T-helper 2 cell (primary cell): ENCODE measurements at places on chromosomes 12 and 14.

DNA sequence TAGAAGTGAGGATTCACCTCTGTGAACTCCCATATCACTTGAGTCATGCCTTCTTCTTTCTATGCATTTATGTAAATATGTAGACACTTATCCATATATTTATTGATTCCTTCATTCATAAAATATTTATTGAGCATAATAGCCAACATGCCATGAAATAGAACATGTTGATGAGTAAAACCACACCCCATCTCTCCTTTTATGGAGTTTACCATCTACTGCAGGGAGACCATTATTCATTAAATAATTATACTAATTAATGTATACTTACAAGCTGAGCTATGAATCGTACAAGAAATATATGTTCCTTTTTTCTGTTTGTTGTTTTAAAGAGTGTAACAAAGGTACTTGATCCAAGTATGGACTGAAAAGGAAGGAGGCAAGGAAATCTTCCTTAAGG is 17.4 kb upstream of the IGF1 start:
- no peak for DNase-seq

GRCh38 chr12:21296751-21297406 is 37.8 kb downstream of the SLCO1A2 start:
- no peak for DNase-seq

DNA sequence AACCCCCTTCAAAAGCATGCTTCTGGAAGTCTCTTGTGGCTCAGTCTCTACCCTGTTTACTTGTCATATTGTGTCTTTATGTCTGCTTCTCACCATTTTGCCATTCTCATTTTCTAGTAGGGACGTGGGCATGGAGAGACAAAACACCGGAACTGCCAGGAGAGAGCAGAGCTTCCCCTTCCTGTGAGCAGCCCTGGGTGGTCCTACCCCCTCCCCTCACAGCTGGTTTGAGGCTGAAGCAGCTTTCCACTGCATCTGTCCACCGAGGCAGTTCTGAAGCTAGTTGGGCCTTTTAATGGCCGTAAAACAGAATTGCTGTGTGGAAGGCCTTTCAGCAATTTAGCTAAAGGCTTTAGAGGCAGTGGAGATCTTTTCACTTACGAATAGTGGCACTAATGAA is 77.0 kb downstream of the PELI2 start:
- no peak for DNase-seq

GRCh38 chr12:12716151-12716792 is 896 bp upstream of the CDKN1B start:
- peak; percentile 56 for DNase-seq

- no peak for DNase-seq
Measured at GRCh38 chr12:132284071-132284826, 45.1 kb downstream of the GALNT9 start.

DNA sequence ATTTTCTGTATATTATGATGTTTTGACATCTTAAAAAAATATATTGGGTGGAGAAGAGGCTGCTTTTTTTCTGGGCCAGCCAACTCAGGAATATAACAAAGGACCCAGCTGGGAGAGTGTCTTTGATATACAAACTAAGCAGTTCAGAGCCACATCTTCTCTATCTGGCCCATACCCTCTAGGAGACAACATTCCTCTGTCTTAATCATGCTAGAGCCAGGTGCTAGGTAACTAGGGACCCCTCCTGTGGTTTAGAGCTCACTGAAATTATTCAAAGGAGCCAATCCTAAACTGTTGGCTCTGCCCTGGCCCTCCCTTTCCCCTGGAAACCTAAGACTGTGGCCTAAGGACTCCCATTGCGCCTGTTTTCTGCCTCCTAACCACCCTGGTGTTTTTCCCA is 193.1 kb upstream of the DIO2 start:
- DNase-seq, result no peak

- DNase-seq, result no peak
Measured at GRCh38 chr12:25830456-25830855, 128.0 kb upstream of the RASSF8 start.

DNA sequence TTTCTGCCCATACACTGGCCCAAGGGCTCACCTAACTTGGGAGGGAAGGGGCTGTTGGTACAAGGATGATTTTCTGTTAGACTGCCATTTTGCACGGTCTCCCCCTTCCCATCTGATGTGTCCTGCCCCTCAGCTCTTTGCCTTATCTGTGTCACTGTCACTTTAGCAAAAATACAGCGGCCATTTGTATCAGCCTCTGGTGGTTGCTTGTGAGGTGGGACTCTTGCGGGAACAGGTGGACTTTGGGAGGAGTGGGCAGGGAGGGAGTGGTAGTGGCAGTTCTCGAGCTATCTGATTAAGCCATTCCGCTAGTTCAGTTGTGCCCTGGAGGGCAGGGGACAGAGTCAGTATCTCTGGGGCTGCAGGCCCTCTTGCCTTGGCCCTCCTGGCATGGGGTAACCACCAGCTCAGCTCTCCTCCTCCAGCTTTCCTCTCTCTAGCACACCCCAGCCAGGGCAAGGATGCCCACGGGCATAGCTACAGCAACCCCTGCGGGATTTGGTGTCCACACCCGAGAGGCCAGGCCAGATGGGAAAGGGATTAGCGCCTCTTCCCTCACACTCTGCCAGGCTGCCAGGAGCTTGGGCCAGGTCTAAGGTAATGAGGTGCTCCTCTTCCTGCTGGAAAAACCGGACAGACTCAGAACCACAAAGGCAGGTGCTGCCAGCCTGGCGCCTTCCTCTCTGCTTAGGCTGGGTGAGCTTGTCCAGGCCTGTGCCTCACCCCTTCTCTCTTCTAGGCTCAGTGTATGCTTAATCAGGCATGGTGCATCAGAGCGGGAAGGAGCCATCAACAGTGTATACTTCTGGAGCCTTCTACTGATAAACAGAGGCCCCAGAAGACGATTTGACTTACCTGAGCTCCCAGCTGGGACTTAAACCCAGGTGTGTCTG is 8.7 kb downstream of the SLC48A1 start:
- no peak for DNase-seq

DNA sequence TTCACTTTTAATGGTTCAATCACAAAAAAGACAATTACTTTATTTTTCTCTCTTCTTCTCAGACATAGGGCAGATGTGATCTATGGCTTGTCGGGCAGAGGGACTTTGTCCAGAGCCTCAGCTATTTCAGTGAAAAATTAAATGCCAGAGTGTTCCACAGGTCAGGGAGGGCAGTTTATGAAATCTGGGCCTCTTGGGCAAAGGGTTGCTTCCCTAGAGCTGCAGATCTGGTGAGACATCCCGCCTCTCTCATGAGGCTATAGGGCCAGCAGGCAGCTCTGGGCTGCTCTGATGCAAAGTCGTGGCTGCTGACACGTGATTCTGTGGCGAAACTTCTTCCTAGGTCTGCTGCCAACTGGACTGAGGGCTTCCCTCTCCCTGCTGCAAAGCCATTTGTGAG is 6.0 kb downstream of the CLMN start:
- no peak for DNase-seq

- DNase-seq, result peak; percentile 80
Measured at GRCh38 chr14:24634158-24634557, at the start of gene GZMB. GZMB (minus strand) TSS chr14:24634190; CDS start chr14:24634160, 30 bp downstream.

GRCh38 chr12:2904260-2904659 is 13.6 kb downstream of the TULP3 start:
- no peak for DNase-seq

GRCh38 chr14:33691907-33692306 is 259.0 kb downstream of the EGLN3 start:
- no peak for DNase-seq

DNA sequence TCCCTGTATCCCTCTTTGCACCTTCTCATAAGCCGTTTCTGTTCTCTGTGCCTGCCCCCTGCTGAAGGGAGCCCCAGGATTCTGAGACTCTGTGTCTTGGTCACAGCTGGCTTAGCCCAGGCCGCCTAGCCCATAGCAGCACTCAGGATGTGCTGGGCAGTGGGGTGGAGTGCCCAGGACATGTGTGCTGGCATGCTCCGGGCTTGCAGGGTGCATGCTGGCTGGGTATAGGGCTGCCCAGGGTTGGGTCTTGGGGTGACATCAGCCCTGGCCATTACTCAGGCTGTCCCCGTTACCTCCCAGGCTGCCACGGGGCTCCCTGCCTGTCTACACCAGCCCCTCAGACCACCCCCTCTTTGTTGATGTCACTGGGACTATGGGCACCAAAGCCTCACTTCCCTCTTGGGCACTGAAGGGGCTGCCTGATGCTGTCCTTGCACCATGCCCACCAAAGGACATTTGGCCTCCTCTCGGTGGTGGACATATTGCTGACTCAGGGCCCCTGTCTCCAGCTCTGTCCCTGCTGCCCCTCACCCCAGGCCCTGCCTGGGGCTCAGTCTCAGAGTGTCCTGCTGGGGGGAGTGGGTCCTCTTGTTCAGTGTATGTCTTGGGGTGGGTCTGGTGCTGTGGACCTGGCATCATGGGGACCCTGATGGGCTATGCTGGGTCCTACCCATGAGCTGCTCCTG is 2.4 kb downstream of the CEP170B start:
- DNase-seq, result no peak
